Activated CD8-positive, alpha-beta memory T cell treated with anti-CD3 and anti-CD28 coated beads, Interleukin-2, amount 10 ng/mL, durations not matched to agents 7 days and 5 days (primary cell): ENCODE measurements at places on chromosomes 1 and 21. TPM values are rescaled to one million over a fixed set of nuclear protein-coding genes. Genes with fewer than 3 reads are reported as not detected.

DNA sequence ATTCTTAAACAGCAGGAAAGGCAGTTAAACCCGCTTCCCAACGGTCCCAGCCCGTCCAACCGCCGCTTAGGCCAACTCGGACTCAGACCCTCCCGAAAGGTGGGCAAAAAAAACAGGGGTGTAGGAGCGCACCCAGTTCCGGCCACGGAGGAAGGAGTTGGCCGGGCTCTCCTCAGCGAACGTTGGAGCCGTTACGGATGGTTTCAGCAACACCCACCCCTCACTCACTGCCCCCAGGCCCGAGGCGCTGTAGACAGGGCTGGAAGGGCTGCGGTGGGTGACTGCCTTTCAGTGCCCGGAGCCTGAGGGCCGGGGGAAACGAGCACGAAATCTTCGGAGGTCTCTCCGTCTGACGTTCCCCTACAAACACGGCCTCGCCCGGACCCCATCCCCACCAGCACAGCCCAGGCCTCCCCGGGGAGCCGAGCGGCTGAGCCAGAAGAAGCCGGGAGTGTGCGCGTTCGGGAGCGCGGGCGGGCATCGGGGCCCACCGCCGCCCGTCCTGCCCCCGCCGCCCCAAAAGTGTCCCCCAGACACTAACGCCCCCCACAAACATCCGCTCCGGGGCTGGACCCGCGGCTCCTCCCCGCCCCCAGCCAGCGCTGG lies 1.3 kb downstream of the KDM5B start:
- peaks cover 3% of the 10 kb centered on the region for H3K36me3 ChIP-seq
- peaks cover 15% of the 10 kb centered on the region for H3K27me3 ChIP-seq
- H3K27ac ChIP-seq, result peak overlapping the region; percentile 90
- H3K4me3 ChIP-seq, result peak overlapping the region; percentile 78

GRCh38 chr1:173409613-173410012 lies 67.5 kb upstream of the PRDX6 start:
- no peak overlapping the region for H3K27ac ChIP-seq
- DNase-seq, result no peak
- H3K4me3 ChIP-seq, result no peak overlapping the region

Gene UBL4B
- total RNA-seq, result not detected

- H3K27ac ChIP-seq, result no peak overlapping the region
- H3K36me3 ChIP-seq, result peaks cover 31% of the 10 kb centered on the region
- DNase-seq, result no peak
- H3K4me1 ChIP-seq, result peaks cover 1% of the 10 kb centered on the region
- no peak overlapping the region for H3K4me3 ChIP-seq
- H3K27me3 ChIP-seq, result no peaks in the 10 kb centered on the region
Observed at GRCh38 chr1:63640633-63641567, 47.7 kb downstream of the PGM1 start.

Gene CENPF
- total RNA-seq, result 158 TPM

DNA sequence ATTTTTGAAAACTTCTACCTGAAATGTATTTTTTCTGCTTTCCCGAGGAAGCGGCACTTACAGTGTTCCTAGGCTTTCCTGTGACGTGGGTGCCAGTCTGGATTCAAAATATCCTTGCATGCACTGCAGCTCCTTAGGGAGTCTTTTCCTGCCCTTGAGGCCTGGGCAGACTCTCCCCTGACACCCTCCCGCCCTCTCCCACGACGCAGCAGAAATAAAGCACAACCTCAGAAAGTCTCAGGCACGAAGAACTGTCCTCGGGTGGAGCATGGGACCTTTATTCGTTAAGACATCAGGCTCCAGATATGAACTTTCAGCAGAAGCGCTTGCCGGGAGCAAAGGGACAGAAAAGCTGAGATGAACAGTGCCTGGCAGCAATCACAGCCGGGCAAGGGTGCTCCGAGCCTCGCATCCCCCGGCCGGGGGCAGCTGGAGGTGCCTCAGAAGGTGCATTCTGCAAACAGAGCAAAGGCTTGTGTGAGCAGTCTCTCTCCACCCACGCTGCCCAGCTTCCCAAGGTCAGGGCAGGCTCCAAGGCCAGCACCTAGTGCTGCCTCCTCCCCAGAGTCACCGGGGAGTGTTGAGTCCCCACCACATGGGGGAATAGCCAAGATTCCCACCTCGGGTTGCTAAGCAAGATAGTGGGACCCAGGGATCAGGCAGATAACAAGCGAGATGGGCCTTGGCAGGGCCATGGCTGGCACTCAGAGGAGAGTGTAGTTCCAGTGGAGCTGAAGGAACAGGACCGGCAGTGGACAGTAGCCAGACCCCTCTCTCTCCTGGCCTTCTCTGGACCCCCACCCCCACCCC lies 3.2 kb downstream of the TFF3 start:
- no peak overlapping the region for H3K4me3 ChIP-seq
- no peak overlapping the region for H3K27ac ChIP-seq
- H3K4me1 ChIP-seq, result peaks cover 12% of the 10 kb centered on the region
- no peaks in the 10 kb centered on the region for H3K36me3 ChIP-seq

Gene ALPL
- total RNA-seq, result not detected

DNA sequence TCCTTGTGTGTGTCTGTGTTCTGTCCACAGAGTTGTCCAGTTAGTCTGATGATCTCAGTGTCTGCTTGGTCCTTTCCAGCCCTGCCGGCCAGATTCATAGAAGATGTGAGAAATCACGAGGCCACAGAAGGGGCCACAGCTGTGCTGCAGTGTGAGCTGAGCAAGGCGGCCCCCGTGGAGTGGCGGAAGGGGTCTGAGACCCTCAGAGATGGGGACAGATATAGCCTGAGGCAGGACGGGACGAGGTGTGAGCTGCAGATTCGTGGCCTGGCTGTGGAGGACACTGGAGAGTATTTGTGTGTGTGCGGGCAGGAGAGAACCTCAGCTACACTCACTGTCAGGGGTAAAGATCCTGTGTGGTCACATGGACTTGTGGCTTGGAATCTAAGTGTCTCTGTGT lies 95.8 kb downstream of the OBSCN start:
- no peak for DNase-seq
- no peak overlapping the region for H3K4me3 ChIP-seq
- H3K36me3 ChIP-seq, result peaks cover 17% of the 10 kb centered on the region
- no peaks in the 10 kb centered on the region for H3K27me3 ChIP-seq

DNA sequence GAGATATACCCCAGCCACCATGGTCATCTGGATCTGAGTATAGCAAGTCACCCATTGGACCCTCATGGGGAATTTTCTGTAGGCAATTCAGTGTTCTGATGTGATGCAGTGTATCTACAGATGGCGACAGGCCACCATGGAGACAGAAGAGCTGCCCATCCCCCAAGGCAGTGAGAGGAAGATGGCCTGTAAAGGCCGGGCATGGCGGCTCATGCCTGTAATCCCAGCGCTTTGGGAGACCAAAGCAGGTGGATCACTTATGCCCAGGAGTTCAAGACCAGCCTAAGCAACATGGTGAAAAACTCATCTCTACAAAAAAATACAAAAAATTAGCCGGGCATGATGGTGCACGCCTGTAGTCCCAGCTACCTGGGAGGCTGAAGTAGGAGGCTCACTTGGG lies 41.1 kb upstream of the CTPS1 start:
- H3K36me3 ChIP-seq, result no peaks in the 10 kb centered on the region
- H3K4me1 ChIP-seq, result no peaks in the 10 kb centered on the region
- no peak overlapping the region for H3K27ac ChIP-seq
- H3K27me3 ChIP-seq, result peaks cover 5% of the 10 kb centered on the region
